ENCODE measurements at places on chromosomes 6 and 20.

DNA sequence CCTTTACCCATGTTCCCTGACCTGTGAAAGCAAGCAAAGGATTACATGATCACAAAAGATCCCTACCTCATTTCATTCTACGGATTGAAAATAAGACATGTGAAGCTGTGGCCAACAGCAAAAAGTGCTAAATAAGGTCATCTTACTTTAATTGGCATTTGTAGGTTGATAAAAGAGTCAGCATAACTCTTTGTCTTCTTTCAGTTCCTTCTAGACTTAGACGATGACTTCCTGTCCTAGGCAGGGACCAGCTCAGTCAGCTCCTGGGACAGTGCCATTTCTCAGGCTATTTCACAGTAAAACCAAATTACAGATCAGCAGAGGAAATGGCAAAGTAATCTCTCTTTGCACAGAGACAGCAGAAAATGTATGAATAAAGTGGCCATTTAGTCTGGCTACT is 480.7 kb downstream of the RFPL4B start:
- DNase-seq: no peak

DNA sequence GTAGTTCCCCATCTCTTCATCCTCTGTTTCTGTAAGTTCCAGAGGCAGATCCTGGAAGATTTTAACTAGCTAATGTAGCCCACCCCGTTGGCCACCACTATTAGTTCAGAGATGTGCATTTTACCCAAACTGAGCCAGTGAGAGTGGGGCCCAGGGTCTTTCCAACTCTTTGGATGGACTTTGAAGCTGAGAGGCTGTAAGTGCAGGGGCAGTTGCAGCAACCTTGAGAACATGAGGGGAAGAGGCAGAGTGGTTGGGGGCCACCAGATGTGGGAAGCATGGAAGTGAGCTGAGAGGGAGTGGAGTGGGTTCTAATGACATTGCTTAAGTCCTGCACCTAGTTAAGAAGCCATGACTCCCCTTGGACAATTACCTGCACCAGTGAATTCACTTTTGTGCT is 72.2 kb downstream of the CDH26 start:
- no peak for DNase-seq

GRCh38 chr6:38117281-38117680 is 297.8 kb downstream of the ZFAND3 start:
- no peak for DNase-seq

- no peak for DNase-seq
Observed at GRCh38 chr20:19885939-19886660, 128.0 kb downstream of the RIN2 start.

DNA sequence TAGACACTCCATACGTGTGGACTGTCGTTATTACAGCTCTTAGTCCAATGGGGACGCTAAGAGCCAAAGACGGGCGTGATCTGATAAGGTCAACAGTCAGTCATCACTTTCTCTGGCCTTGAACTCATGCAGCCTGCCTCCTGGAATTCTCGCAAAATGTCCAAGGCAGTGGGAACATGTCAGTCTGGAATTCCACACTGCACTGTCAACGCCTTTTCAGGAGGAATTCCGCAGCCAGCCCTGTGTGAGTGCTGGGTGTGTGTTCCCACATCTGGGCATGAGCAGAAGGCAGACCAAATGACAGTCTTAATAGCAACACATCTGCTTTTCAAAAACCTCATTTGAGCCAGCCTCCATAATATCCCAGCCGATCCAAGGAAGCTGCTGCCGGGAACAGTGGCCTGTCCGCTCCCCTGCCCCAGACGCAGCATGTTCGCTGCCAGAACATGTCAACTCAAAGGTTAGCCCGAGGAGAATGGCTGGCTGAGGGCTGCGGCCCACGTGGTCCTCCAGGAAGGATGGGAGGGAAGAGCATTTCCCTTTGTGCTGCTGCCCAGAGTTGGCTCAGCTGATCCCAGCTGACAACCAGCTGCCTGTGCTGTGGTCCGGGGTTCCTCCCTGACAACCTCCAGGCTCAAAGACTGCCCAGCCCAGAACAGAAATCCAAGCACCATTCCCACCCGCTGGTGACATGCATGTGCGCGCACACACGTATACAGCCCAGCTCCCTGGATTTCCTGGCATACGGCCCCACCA is 103.1 kb downstream of the SULF2 start:
- no peak for DNase-seq

- no peak for DNase-seq
Observed at GRCh38 chr6:34108176-34108575, 37.7 kb downstream of the GRM4 start.

- no peak for DNase-seq
Observed at GRCh38 chr20:62595491-62595890, 46.8 kb upstream of the SLCO4A1 start.

DNA sequence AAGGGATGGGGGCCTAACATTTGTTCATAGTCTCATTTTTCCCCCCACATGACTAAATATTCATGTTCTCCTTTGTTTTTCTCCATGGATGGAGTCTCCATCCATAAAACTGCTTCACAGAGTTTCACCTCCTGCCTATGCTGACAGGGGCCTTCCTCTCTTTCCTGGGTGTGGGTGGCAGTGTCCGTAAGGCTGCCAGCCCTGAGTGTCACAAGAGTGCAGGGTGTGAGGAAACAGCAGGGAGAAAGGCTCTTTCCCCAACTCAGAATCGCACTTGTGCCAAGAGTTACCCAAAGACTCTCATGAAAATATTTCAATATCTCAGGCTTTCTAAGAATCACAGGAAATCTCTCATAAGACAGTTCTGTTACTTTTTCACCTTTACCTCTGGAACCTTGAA is 346.2 kb upstream of the MMS22L start:
- DNase-seq: no peak

GRCh38 chr20:10853176-10853575 is 179.4 kb upstream of the JAG1 start:
- DNase-seq: no peak

- no peak for DNase-seq
Observed at GRCh38 chr20:63217706-63218105, 1.8 kb upstream of the YTHDF1 start.

DNA sequence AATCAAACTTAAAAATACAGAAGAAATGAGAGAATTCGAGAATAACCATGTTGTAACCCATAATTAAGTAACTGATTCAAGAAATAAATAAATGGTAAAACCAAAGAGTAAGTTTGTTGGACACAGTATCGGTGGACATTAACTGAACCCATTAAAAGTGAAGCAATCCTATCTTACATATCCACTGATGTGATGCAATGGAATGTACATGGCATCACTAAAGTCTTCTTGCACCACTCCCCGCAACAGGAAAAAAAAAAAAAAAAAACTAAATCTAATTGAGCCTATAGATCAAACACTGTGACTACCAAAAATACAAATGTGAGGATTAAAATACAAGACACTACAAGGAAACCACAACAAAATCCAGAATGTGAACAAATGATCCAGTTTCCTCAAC is 7.9 kb downstream of the SNX14 start:
- no peak for DNase-seq

- no peak for DNase-seq
Observed at GRCh38 chr20:16438100-16438499, 135.1 kb downstream of the KIF16B start.

GRCh38 chr6:138953451-138953850 is 34.6 kb downstream of the REPS1 start:
- no peak for DNase-seq

- DNase-seq: no peak
Observed at GRCh38 chr6:73665686-73666319, 12.0 kb upstream of the SLC17A5 start.

DNA sequence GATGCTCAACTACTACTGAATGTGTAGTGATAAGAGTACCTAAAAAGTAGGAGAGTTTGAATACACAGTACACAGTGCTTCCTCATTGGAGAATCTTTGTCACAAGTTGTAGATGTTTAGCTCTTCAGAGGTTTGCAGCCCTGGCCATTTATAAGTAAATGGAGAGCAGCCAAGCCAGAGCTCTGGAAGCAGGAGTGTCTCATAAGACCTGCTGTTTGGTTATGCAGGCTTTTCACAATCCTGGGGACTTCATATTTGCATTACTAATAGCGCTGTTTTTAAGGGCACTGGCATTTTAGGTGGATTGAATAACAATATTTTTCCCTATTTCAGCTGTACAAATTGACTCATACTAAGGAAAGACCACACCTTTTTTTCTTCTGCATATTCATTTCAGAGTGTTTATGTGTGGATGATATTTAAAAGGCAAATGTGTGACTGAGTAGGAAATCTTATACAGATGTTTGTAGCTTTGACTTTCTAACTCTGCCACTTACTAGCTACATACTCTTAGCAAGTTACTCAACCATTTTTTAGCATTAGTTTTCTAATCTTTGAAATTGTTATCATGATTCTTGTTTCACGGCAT is 730.5 kb upstream of the MAP3K7 start:
- no peak for DNase-seq

DNA sequence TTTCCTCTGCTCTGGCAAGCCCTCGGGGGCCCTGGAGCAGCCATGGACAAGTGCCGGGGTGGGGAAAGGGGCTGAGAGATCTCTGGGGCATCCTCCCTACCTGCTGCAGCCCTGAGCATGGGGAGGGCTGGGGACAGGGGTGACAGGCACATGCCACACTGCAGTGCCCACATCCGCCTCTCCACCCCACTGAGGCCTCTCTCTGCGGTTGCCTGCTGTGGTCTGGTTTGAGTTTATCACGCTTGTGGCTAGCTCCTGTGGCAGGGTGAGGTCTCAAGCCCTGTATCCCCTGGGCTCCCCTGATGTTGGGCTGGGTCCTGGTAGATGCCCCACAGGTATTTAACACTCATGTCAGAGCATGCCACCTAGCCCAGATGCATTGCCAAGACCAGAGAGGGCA is 52.9 kb upstream of the MLN start:
- peak; percentile 68 for DNase-seq

DNA sequence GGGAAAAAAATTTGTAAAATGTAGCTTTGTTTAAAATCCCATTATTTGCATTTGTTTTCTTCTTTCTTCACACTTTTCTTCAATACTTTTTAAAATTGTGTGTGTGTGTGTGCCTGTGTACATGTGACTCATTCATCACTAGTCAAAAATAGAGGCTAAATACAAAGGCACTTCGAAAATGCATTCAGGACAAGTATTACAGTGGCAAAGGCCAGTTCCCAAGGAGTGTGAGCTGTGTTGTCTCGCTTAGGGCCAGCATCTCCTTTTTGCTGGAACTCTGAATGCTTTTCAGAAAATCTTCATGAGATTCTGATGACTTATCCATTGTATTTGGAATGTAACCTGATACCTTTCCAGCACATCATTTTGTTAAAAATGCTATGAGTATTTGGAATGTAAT is 288.5 kb upstream of the CNR1 start:
- DNase-seq: no peak

DNA sequence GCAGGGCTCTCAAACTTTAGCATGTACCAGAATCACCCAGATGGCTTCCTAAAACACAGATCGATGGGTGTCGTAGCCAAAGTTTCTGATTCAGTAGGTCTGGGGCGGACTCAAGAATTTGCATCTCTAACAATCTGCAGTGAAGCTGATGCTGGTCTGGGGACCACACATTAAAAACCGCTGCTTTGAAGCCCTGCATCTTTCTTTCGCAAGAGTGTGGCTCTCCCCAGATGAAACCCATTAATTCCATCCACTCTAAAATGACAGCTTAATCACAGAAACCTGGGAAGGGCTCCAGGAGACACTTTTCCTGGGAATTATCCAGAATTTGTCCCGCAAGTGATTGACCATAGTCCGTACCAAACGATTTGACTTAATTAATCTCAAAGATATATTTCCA is 319.8 kb upstream of the PLCB4 start:
- DNase-seq: no peak

DNA sequence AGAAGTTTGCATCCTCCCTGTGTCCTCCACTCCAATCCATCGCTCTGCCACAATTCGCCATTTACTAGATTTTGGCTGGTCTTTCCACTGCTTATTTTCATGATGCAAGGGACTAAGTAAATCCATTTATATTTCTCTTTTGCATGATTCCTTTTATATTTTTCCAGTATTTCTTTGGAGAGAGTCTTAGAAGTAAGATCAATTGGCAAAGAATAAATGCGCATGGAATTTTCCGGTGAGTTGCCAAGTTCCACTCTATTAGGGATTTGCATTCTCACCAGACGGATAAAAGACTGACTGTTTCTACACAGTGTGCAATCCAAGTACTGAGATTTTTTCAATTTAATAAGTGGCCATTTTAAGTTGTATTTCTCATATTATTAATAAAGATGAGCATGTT is 91.7 kb upstream of the PHACTR3 start:
- DNase-seq: no peak

- DNase-seq: no peak
Observed at GRCh38 chr20:44739942-44740341, 5.7 kb upstream of the KCNK15 start.

GRCh38 chr6:328136-328670 is 35.9 kb downstream of the DUSP22 start:
- DNase-seq: peak; percentile 20

DNA sequence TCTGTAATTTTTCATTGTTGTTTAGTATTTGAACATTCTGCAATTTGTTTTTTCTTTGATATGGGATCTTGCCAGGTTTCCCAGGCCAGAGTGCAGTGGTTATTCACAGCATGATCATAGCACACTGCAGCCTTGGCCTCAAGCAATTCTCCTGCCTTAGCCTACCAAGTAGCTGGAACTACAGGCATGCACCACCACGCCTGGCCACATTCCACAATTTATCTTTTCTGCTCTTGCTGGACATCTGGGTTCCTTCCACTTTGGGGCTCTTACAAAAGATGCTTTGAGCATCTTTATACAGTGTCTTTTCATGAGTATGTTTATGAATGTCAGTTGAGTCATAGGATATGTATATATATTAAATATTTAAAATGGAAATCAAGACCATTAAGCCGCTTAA is 42.0 kb downstream of the PGM3 start:
- DNase-seq: no peak

DNA sequence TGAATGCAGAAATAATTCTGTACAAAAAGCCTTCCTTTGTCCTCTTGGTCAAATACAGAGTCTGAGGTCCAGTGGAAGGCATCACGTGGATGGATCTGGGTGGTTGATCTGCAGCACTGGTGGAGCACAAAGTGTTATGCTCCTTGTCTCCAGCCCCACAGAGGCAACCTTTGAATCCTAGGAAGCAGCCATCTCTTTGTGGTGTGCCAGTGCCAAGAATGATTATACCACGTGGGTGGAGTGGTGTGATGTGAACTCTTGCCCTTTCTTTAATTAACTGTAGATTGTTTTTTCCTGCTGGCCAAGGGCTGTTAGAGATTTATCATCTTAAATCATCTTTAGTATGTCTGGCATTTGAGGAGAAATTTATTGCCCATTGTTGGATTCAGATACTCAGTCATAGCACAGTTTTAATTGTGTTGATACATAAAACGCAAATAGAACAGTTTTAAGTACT is 31.1 kb downstream of the NCOA7 start:
- no peak for DNase-seq
